ENCODE measurements at places on chromosomes 11 and 22.

DNA sequence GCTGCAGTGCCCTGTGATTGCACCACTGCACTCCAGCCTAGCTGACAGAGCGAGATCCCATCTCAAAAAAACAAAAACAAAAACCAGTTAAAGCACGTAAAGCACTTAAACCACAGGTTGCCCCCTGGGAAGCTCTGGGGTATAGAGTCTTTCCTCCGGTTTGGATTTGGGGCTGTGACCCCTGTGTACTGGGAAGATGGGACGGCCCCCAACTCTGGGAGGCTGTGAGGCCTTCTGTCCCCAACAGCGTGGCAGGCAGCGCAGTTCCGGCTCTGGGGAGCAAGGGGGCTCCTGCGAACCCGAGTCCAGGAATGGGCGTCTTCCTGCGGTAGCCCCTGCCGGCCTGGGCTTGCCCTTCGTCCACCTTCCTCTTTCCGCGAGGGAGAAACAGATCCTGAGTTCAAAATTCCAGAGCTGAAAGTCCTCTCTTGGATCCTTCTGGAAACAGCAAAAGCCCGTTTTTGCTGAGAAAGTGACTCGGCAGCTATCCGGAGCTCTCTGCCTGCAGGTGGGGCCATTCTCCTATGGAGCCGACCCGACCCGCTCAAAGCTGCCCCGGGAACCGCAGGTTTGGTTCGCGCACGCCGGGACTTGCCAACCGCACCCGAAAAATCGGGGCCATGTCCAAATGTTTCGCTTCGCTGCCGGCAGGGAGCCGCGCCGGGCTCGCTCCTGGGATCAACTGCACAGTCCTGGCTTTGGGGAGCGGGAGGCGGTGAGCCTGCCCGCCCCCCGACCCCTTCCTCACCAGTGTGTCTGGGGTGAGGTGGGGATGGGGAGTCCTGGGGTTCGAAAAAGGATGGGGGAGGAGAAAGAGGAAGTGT is 36.3 kb upstream of the POLA2 start:
- DNase-seq: peak; percentile 30

- no peak for DNase-seq
Observed at GRCh38 chr11:128709402-128709801, 15.5 kb downstream of the FLI1 start.

DNA sequence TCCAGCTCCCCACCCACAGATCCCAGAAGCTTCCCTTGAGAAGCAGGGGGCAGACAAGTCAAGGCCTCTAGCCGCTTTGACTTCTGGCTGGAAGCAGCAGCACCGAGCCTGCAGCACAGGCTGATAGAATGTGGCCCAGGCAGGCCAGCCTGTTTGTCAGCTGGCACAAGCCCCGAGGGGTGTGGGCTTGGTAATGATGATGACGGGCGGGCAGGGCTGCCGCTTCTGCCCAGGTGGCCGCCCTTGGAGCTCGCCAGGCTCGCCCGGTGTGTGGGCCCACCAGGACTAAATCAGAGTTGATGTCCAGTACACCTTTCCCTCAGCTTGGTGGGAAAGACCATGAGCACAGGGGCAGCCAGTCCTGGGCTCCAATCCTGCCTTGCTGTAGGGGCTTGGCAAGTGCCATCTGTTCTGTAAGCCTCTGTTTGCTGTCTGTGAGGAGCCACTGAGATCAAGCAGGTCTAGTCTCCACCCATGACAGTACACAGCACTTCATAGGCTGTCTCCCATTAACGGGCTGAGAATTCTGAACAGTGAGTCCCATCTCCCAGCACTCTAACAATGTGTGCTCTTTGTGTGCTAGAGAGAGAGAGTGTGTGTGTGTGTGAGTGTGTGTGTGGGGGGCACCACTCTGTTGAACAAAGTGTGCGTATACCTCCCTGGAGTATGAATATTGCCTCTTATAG is 26.8 kb downstream of the MICAL2 start:
- no peak for DNase-seq

GRCh38 chr11:111099028-111099713 is 146.4 kb upstream of the POU2AF2 start:
- no peak for DNase-seq

GRCh38 chr11:62501432-62501891 is 45.1 kb downstream of the AHNAK start:
- no peak for DNase-seq

DNA sequence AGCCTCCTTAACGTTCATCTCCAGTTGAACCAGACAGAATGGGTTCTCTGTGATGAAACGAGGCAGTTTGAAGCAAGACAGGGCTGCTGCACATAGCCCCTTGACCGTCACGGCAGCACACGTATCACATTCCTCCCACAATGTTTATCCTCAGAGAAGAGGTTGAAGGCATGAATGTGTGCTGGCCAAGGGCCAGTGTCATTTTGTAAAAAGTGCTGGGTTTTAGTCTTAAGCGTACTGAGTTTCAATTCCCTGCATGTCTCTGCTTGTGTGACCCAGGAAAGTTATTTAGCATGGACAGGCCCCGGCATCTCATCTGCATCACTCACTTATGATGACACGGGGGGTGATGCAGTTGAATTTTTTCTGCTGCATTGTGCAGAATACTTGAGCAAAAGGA is 31.6 kb downstream of the TTC12 start:
- DNase-seq: no peak

GRCh38 chr22:43975041-43975440 is 19.8 kb downstream of the SAMM50 start:
- no peak for DNase-seq

DNA sequence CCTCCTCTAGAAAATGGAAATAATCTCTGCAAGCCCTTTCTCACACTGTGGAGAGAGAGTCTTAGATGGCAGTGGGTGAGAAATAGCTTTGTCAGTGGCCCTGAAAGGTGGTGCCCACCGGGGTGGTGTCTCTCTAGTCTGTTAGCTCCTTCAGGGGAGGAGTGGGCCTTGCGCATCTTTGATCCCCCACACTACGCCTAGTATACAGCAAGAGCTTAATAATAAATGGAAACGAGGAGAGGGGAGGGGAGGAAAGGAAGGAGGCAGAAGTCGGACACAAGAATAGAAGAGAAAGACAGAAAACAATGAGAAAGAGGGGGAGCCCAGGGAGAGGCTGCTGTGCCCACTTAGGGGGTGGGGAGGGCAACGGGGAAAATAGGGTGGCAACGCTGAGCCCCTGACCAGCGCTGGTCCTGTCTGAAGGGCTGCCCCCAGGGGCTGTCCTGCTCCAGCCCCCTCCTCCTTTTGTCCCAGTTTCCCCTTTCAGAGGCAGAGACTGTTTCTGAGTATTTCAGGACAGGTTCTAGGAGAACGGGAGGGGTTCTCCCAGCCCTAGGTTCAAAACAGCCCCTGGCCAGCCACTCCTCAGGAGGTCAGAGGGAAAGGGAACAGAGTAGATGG is 1.2 kb downstream of the ARRB1 start:
- no peak for DNase-seq

GRCh38 chr11:16986434-16987204 is 27.6 kb downstream of the PLEKHA7 start:
- DNase-seq: no peak

GRCh38 chr11:125465255-125465654 is 30.8 kb downstream of the FEZ1 start:
- no peak for DNase-seq

- no peak for DNase-seq
Observed at GRCh38 chr22:49575703-49576081, 252.0 kb downstream of the BRD1 start.
